Vein endothelial cell (primary cell): ENCODE measurements at places on chromosomes 2 and 18. TPM values are rescaled to one million over a fixed set of nuclear protein-coding genes. Genes with fewer than 3 reads are reported as not detected.

Gene MOGAT1
- total RNA-seq = not detected in 2 replicates

Gene FAM237A
- total RNA-seq = not detected in 2 replicates

Gene MPPE1
- 15.7 and 17.3 TPM in 2 replicates for total RNA-seq

Gene SYT4
- total RNA-seq = not detected in 2 replicates

Gene SERPINE2
- 2.0 and 10.6 TPM in 2 replicates for total RNA-seq
